ENCODE measurements at places on chromosomes 5 and 9.

DNA sequence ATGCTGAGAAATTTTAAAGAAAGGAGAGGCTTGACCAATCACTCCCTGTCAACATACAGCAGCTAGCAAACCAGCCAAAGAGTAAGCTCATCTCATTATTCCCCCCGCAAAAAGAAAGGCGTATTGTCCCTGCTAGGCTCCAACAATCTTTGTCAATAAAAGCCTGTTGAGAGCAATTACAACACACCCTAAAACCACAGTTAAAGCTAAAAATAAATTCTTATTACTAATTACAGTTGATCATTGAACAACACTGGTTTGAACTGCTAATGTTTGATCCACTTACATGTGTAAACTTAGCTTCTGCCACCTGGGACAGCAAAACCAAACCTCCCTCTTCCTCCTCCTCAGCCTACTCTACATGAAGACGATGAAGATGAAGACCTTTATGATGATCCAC lies 151.2 kb downstream of the TSSK1B start:
- DNase-seq, result no peak

- no peak for DNase-seq
Measured at GRCh38 chr9:110099236-110100095, 108.5 kb downstream of the C9orf152 start.

- peak; percentile 96 for DNase-seq
Measured at GRCh38 chr9:78031893-78032729, 500 bp upstream of the GNAQ start.

DNA sequence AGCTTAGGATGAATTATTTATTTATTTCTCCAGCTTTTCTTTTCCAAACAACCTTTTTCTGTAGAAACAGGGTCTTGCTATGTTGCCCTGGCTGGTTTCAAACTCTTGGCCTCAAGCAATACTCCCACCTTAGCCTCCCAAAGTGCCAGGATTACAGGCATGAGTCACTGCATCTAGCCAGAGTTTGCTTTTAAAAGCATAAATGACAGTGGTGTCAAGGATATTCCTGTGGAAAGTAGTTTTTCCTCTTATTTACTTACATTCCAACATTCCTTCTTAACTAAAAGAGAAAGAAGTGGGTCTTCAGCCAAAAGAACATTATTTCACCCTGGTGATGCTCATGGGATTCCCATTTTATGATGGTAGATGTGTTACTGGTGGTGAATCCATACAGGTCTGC lies 62.4 kb downstream of the GRIA1 start:
- no peak for DNase-seq

GRCh38 chr9:6605202-6605601 lies 40.3 kb downstream of the GLDC start:
- no peak for DNase-seq

GRCh38 chr9:73231203-73231602 lies 79.5 kb downstream of the ANXA1 start:
- no peak for DNase-seq

GRCh38 chr9:96150324-96151227 lies 151.4 kb downstream of the HSD17B3 start:
- DNase-seq, result no peak

DNA sequence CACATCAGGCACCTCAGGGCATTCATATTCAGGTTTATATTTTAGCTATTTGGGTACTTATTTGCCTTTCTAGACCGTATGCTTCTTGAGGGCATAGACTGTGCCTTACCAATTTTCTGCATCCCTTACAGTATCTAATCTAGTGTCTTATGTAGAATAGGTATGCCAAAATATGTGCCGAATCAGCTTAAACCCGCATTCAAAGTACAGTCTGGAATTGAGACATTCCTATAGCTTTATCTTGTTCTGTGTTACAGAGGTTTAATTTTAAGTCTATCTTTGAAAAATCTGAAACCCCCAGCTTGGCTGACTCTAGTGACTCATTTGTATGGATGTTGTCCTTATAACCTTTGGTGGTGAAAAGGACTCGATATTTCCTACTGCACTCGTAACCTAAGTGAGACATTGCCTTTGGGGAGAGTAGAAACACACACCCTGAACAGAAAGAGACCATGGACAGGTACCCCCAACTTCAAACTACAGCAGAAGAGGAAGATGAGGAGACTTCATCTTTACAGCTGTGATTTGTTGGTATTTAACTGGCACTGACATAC lies 27.0 kb upstream of the TMOD1 start:
- DNase-seq, result no peak

- no peak for DNase-seq
Measured at GRCh38 chr5:120151181-120151580, 312.9 kb upstream of the PRR16 start.

GRCh38 chr5:136025900-136026299 lies 2.9 kb upstream of the TGFBI start:
- DNase-seq, result peak; percentile 29

DNA sequence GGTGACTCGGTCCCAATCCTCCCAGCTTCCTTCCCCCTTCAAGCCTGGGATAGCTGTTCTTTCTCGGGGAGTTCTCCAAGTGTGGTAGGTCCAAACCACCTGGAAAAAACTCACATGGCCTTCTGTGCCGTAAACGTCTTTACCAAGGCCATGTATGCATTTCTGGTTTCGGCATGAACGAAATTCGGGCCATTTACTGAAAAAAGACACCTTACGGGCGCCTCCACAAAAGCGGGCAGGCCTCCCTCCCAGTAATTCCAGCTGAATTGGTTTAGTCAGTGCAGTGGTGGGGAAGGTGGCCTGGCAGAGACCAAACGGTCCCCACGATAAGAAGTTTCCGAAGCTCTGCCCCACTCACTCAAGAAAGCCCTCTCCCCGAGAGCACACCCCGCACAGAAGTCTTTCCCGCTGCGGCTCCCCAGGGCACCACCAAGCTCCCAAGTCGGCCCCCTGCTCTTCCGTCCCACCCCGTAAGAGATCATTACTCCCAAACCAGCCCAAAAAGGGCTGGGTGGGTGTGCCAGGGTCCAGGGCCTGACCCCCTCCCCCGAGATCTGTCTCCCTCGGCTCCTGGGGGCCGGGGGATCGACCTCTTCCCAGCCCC lies 86.3 kb upstream of the MELK start:
- DNase-seq, result peak; percentile 30

DNA sequence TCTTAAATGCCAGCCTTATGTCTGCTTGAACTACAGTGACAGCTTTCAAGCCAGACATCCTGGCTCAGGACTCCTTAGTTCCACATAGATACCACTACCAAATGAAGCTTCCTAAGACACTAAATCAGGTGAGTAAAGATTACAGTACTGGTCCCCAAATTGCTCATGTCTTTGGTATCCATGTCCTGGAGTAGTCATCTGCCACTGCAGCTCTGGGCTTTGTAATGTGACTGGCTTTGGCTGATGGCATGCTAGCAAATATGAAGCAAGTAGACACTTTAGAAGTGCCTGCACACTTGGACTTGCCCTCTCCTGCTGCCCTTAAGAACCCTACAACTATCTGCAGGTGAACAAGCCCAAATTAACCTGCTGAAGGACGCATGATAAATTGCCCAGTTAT lies 334.9 kb downstream of the BNC2 start:
- no peak for DNase-seq

DNA sequence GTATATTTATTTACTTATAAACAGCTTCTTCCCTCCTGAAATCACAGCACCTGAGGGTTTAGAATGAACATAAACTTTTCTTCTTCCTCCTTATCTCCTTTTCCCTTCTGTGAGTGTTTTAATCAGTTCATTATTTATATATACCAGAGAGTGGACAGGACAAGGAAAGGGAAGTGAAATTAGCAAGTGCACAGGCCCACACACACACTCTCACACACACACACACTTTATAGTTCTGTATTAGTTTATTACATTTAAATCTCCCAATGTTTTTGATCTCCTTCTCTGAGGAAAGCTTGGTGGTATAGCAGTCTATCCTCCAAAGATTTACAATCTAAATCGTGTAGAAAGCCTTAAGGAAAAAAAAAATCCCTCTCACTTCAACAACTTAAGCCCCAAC lies 353.5 kb downstream of the NDUFS4 start:
- DNase-seq, result no peak

- peak; percentile 62 for DNase-seq
Measured at GRCh38 chr5:74257645-74258313, 382.7 kb downstream of the ENC1 start.

GRCh38 chr5:148186248-148187003 lies 16.4 kb upstream of the SPINK6 start:
- DNase-seq, result no peak

- DNase-seq, result no peak
Measured at GRCh38 chr5:143228597-143229293, 174.7 kb downstream of the NR3C1 start.

- no peak for DNase-seq
Measured at GRCh38 chr5:82659115-82659514, 381.0 kb upstream of the RPS23 start.

- peak; percentile 90 for DNase-seq
Measured at GRCh38 chr5:132410451-132411303, 41.2 kb downstream of the SLC22A5 start.

DNA sequence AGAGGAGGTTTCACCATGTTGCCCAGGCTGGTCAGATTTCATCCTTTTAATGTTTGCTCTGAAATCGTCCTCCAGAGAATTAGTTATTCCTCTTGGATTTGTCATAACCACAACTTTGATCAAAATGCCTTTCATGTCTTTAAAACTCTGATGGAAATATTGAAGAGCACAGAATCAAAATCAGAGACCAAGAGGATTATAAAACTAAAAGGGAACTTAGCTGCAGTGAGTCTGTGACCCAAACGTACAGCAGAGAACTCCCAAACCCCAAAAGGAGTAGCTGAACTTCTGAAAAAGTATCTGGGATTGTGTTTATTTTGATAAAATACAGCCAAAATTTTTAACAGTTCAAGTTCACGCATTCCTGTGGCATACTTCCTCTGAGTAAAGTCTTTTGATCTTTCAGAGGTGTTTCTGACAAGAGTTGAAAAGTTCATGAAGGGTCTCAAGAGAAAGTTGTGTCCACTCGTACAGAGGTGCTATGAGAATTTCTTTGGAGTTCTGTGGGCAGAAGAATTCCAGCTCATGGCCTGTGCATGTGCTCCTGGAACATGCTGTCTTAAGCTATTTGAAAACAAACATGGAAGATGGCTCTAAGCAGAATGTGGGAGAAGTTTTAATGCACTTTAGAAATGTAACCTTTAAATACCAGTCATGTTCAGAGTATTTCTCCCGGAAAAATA lies 124.0 kb downstream of the ESM1 start:
- DNase-seq, result no peak

GRCh38 chr9:33190021-33190705 lies 23.0 kb upstream of the B4GALT1 start:
- no peak for DNase-seq

DNA sequence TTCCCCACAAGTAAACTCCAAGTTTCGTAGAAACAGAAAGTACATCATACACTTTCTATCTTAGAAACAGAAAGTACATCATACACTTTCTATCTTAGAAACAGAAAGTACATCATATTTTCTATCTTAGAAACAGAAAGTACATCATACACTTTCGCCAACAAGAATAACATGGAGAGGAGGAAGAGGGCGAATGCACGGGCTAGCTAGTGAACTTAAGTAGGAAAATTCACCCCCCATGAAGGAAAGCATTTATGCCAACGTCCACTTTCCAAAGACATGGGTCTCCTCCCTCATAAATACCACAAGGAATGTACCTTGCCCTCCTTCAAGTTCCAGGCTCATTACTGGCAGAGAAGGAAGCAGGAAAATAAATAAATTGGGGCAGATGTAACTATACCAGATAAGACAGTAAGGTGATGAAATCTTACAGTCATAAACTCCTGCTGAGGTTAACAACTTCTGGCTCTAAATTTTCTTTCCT lies 64.7 kb downstream of the FRMD3 start:
- DNase-seq, result no peak

GRCh38 chr9:35652829-35653209 lies 2.1 kb upstream of the SIT1 start:
- no peak for DNase-seq

DNA sequence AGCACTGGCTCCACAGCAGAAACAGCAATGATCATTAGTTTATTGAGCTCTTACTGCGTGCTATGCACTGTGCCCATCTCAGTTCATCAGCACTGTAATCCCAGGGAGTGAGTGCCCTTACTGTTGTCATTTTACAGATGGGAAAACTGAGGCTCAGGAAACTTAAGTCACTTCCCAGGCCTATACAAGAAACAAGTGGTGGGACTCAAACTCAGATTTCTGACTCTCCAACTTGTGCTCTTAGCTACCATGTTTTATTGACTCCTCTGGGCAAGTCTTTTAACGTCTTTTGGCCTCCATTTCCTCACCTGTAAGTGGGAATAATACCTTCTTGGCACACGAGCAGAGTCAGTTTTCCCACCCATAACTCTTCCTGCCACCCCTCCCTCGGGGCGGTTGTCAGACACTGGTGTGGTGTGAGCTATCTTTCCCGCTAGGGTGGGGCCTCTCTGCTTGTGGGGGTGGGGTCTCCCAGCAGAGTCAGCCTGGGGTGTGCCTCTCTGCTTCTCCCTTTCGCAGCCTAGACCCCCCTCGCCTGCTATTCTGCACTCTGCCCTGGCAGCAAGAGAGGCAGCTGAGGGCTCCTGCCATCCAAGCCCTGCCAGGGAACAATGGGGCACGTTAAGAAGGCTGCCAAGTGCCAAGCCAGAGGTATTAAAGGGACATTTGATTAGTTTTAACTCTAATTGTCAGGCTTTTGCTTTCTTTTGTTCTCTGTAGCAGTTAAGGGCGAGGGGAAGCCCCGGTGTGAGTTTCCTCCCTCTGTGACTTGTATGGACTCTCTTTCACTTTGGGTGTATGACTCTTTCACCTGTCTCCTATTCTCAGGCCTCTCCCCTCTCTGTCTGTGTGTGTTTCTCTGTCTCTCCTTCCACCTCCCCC lies 12.1 kb downstream of the GALNT10 start:
- peak; percentile 44 for DNase-seq
